ENCODE measurements at places on chromosomes 11 and 22.

DNA sequence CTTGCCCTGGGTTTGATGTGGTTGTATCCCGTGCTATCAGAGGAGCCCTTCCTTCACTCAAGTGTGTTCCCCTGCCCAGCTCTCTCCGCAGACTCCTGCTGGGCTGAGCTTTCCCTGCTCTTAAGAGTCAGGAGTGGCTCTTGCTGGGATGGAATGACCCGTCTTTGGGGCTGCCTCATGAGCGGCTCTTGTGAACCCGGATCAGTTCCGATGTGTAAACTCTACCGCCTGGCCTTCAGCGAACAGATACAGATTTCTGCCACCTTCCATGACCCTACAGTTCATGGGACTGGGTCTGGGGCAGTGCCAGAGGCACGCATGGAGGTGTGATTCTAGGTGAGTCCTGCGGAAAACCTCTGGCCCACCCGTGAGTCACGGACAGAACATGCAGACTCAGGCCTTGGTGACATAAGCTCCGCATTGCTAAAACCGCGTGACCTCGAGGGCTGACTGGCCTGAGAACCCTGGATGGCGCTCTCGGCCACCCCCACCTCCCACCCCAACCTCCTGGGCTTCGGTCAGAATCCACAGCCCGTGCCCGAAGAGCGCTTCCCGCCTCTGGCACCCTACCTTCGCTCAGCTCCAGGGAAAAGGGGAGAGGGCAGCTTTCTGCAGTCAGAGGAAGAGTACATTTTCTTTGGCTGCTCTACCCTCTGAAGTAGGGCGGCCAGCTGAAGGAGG, 1.3 kb upstream of the ZBTB16 start:
- no peak for DNase-seq

DNA sequence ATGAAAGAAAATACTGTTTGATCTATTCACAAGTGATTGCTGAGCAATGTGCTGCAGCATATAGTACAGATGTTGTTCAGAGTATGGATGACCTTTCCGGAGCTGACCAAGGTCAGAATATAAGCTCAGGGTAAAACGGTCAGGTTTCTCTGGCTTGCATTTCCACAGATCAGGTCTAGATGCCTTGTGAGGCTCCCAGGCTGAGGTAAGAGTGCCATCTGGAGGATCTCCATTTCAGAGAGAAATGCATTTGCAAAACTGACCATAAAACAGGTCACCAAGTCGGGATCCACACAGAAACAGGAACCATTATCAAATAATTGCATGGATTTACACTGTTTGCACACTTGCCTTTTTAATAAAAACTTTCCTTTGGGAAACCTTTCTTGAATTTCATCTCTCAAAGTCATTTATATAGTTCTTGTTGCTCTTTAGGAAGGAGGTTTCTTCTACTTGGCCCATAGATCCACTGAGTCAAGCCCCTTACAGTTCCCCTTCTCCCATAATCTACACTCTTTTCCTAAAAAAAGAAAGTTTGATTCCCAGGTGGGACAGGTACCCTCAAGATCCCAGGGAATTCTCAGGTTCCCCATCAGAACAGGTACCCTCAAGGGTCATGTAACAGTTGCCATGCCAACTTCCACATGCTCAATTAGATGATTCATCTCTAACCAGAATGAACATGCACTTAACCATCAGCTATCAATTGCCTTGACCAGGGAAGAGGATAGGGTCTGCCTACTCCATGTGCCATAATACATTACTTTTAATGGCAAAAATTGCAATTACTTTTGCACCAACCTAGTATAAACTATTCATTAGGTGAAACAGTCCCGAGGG, 25.0 kb upstream of the TMPRSS5 start:
- peak; percentile 77 for DNase-seq

DNA sequence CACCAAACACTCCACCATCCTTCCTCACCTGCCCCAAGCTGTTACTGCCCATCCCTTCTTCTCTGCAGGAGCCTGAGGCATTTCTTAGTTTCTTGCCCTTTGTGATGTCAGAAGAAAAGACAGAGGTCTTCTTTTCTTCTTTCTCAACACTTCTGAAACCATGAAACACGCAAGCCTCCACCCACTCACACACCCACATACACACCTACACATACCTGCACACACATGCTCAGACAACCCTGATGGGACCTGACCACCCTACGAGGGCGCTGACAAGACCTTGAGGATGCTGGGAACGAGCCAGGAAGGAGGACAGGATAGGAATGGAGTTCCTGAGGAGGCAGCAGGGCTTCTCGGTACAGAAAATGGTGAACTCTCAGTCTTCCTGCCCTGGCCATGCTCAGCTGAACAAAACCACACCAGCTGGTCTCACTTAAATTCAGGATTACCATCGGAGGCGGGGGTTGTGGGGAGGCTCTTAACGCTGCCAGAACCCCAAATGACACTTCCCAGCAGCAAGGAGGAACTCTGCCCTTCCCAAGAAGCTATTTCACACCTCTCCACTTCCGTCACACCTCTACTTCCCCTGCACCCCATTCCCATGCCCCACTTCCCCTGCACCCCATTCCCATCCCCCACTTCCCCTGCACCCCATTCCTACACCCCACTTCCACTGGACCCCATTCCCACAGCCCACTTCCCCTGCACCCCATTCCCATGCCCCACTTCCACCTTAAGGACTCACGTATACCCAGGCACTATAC, 41.0 kb downstream of the CSF2RB start:
- no peak for DNase-seq

- no peak for DNase-seq
Measured at GRCh38 chr11:104206936-104207335, 43.0 kb upstream of the PDGFD start.

DNA sequence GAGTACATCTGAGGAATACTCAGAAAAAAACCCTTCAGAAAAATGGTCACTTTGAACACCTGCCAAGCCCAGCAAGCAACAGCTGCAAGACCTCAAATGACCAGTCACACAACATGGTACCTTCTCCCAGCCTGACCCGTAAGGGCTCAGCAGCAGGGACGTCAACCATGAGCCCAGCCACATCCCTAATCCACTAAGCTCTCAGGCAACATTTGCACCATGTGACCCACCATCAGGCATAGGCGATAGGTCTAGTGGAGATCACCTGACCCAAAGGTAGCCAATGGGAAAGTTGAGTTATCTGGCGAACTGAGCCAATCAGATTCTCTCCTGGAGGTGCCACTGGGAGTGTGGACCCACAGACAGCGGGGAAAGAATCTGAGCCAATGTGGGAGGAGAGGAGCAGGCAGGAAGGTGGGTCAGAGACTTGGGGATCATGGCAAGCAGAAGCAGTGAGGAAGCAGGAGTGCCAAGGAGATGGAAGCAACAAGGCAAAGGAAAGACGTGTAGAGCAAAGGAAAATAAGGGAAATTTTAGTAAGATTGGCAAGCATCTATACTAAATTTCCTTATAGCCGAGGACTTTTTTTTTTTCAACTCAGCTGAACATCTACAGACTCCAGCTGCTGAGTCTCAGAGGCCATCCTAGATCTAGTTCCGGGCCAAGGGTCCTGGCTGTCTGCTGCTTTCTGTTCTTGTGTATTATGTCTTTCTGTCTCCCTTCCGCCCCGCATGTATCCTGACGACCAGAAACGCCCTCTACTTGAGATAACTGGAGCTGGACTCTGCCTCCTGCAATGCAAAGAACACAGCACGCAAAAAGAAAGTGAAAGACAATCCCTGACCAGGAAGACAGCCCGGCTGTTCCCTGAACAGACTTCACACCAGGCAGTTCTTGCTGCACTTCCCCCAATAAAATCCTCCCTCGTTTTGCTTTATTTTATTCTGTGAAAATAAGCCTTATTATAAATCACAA, 11.0 kb upstream of the PLAAT2 start:
- DNase-seq = peak; percentile 86

DNA sequence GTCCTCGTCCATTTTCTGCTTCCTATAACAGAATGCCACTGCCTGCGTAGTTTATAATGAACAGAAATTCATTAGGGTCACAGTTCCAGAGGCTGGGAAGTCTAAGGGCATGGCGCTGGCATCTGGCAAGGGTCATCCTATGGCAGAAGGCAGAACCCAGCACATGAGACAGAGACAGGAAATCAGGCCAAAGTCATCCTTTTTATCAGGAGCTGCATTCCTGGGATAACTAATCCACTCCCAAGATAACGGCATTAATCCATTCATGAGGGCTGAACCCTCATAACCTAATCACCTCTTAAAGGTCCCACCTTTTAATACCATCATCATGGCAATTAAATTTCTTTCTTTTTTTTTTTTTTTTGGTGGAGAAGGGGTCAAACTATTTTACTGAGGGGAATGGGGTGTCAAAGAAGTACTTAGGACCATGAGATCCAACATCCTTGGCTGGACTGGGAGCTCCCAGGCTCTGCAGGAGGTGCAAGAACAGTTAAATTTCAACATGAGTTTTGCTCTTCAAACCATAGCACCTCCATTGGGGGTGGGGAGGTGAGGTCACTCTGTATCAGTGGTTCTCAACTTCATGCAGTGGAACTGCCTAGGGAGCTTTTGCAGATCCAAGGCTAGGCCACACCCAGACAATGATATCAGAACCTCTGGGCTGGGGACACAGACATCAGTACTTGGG, 4.4 kb downstream of the TMEM109 start:
- DNase-seq = no peak

DNA sequence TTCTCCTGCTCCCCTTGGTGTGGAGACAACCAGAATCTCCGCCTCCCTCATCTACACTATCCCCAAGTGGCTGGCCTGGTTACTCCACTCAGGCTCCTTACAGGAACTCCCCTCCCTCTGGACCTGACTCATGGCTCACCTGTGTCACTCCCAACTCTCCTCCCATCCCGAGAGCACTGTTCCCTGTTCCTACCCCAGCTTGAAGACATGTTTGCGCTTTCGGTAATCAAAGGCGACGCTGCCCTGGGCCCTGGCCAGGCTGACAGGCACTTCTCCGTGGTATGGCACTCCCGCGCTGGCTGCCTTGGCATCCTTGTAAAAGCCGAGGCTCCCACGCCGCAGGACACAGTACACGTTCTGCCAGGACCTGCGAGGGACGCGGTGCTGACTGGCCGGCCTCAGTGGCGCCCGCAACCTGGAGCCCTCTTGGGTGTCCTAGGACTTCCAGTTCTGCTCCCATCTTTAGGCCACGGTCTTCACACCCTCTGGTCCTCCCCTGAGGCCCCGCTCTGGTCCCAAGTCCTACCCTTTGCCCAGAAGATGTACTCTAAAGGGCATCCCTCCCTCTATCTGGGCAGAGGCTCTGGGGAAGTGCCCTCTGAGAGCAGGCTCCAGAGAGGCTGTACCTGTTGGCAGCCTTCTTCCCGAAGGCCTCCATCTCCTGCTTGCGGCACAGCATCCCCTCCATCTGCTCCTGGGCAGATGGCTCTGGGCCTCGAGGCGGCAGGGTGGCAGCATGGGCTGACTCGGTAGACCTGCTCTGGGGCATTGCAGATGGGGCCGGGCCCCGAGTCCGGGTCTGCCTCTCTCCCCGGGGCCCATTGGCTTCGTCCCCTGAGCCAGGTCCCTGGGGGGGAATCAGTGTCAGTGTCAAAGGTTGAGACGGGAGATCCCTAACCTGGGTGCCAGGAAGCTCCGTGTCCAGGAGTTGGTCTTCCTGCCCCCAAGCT, 9.4 kb upstream of the RBM4B start:
- DNase-seq = no peak

DNA sequence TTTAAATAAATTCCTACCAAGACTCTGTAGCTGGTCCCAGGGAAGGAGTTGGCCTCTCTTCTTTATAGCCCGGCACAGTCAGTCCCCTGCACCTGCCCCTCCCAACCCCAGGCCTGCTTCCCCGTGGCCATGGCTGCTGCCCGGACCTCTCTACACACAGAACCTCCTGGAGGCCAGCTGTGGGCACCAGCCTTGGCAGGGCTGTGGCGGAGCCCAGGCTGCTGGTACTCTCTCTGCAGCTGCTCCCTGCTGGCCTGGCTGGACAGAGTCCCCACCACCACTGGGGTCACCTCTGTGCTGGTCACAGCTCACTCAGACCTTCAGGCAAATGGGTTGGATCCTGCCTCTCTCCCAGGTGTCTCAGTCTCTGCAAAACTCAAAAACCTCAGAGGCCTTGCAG, 69.3 kb downstream of the LRP5 start:
- peak; percentile 72 for DNase-seq
